ENCODE measurements at places on chromosomes 3 and 15.
A peak's percentile ranks its signal among the peaks of the same experiment; 100 is the strongest.

DNA sequence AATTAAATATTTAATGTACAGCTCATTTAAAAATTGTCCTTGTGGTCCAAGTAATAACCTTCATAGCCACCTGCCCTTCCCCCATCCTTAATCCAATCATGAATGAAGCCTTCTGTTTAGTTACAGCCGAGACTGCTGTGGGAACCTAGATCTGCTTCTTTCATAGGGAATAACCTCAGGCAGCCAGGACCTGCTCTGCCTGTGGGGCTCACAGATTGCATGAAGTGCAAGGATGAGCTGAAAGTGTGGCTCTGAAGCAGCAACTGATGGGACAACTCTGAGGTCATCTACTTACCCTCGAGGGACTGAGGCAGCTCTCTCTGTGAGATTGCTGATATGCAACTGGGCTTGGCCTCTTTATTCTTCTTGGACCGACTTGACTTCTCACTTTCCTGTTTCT lies 169.8 kb downstream of the POTEB3 start:
- no peak for DNase-seq

- DNase-seq = peak; percentile 74
These were observed 60.3 kb upstream of the IQSEC1 start for GRCh38 chr3:13133471-13133981.

DNA sequence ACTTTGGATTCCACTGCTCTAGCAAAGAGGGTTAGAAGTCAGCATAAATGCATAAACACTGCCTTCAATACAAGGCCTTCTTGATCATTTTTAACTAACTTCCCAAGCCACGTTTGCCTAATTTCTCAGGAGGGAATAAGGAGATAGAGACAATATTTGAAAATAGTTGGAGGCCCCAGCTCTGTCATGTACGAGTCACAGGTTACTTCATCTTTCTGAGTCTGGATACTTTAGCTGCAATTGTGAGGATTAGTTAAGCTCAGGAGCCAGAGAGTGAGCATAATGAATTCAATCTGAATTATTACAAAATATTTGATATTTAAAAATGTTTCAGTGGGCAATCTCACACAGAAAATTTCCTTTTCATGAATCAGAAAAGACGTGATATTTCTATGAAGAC lies 298.9 kb downstream of the SHOX2 start:
- DNase-seq = no peak

- no peak for DNase-seq
These were observed 1.8 kb upstream of the SRGAP3 start for GRCh38 chr3:9251055-9251786.

DNA sequence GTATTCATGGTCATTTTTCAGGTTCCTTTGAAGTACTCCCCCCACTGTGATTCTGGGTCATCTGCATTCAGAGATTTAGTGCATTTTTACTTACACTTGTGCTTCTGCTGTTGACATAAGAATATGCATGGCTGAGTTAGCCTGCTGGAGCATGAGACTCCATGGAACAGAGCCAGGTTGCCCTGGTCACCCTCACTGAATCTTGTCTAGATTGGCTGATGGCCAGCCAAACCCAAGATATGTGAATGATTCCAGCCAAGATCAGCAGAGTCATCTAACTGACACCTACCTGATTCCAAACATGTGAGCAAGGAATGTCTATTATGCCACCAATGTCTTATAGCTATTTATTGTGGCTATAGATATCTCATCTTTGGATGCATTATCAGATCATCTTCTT lies 25.1 kb downstream of the DTWD1 start:
- DNase-seq = no peak

GRCh38 chr3:130795396-130795795 lies 48.8 kb upstream of the PIK3R4 start:
- no peak for DNase-seq

DNA sequence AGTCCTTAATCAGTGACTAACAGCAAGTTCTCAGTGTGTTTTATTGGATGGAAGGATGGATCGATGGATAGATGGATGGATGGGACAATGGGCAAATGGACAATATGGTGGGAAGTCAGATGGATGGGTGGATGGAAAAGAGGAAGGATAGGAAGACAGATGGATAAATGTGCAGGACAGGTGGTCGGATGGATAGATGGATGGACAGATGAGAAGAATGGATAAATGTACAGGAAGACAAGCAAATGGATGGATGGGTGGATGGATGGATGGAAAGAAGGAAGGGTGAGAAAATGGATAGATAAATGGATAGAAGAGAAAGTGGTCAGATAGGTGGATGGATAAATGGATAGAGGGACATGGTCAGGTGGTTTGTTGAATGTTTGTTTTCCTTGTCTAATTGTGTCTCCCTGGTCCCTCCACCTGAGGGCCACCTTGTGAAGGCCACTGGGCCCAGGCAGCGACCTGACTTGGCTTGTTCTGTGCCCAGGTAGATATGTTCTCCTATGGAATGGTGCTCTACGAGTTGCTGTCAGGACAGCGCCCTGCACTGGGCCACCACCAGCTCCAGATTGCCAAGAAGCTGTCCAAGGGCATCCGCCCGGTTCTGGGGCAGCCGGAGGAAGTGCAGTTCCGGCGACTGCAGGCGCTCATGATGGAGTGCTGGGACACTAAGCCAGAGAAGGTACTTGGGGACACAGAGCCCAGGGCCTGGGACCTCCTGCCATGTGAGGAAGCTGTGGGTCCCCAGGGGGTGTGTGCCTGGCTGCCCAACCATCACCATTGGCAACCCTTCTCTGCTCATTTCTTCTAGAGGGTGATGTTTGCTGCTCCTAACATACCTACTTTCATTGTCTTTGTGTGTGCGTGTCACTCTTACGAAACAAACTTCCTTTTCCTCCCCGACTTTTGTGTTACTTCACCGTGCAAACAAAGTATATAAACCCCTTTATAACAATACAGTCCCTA lies 137.5 kb downstream of the LRRK1 start:
- DNase-seq = peak; percentile 8

- DNase-seq = no peak
These were observed 116.4 kb upstream of the HES1 start for GRCh38 chr3:194019398-194020165.

GRCh38 chr15:34786206-34786605 lies 9.1 kb downstream of the ACTC1 start:
- no peak for DNase-seq

- no peak for DNase-seq
These were observed 2.2 kb downstream of the NR2F2 start for GRCh38 chr15:96332637-96333121.

DNA sequence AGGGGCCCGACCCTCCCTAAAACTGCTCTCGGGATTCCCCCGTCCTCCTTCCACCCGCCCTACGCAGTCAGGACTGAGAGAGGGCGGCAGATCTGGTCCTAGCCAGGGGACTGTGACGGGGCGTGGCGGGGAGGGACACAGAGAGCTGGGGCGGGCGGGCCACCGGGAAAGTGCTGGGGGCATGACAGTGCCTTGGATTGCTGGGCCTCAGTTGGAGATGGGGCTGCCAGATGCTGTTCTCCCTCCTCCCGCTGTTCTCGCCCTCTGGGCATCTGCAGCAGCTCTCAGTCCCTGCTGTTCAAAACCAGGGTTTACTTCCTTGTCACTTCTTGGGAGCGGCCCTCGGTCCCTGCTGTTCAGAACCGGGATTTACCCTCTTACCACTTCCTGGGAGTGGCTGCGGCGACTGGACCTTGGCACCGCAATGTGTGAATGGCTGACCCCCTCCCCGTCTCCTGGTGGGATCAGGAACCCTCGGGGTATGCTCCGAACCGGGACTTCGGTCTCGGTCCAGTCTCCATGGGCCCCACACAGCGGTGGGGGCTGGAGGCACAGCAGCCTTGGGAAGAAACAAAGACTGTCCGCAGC lies 1.8 kb upstream of the RPP25 start:
- DNase-seq = peak; percentile 55

DNA sequence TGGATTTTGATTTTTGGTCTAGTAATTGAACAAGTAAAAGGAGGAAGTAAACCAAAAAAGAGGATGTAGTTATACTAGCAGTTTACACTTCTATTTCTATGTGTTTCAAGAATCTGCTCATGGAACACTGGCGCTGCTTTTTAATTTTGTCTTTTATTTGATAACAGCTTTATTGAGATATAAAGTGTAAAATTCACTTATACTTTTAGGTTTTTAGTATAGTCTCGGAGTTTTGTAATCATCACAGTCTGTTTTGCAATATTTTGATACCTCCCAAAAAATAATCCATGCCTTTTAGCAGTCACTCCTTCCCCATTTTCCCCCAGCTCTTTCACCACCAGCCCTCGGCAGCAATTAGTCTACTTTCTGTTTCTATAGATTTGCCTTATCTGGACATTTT lies 18.0 kb downstream of the UBE2E2 start:
- no peak for DNase-seq

DNA sequence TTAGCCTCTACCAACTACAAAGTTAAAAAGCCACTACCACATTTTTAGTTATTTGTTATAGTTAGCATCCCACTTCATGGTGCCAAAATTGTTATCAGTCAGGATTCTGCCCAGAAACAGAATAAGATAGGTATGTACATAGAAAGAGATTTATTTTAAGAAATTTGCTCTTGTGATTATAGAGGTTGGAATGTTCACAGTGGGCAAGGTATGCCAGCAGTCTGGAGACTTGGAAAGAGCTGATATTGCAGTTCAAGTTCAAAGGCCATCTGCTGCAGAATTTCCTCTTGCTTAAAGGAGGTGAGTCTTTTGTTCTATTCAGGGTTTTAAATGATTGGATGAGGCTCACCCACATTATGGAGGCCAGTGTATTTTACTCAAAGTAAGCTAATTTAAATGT lies 143.8 kb upstream of the POU1F1 start:
- DNase-seq = no peak

- no peak for DNase-seq
These were observed 929.5 kb upstream of the ALCAM start for GRCh38 chr3:104437131-104437750.

GRCh38 chr3:50278123-50278879 lies 586 bp upstream of the LSMEM2 start:
- no peak for DNase-seq

- DNase-seq = no peak
These were observed 1.2 kb upstream of the STT3B start for GRCh38 chr3:31531452-31531991.

All from lower leg skin (tissue), 4 donors.